ENCODE measurements at places on chromosomes 4 and X. TPM values are rescaled to one million over a fixed set of nuclear protein-coding genes. Genes with fewer than 3 reads are reported as not detected.

GRCh38 chr4:168945291-168945690, 64.8 kb downstream of the CBR4 start:
- DNase-seq: no peak

DNA sequence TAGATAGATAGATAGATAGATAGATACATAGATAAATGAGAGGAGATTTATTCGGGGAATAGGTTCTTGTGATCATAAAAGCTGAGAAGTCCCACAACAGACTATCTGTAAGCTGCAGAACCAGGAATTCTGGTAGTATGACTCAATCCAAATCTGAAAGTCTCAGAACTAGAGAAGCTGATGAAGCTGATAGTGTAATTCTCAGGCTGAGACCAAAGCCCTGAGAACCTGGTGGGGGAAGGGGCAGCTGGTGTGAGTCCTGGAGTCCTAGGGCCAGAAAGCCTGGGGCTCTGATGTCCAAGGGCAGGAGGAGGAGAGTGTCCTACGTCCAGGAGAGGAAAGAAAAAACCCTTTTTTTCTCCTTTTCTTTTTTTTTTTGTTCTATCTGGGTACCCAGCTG, 8.0 kb upstream of the BANK1 start:
- no peak for DNase-seq

- no peak for DNase-seq
Observed at GRCh38 chr4:16125571-16126445, 42.0 kb upstream of the PROM1 start.

DNA sequence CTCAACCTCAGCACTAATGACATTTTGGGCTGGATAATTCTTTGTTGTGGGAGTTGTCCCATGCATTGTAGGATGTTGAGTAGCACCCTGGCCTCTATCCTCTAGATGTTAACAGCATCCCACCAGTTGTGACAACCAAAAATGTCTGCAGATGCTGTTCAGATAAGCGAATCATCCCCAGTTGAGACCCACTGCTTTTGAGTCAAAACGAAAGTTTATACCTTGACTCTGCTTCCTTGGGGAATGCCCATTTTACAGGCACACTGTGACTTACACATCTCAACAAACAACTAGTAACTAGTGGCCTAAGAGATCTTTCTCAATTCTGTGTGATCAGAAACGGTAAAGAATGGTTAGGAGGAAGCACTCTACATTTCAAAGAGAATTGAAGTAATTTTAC, 37.0 kb downstream of the SEPSECS start:
- no peak for DNase-seq

DNA sequence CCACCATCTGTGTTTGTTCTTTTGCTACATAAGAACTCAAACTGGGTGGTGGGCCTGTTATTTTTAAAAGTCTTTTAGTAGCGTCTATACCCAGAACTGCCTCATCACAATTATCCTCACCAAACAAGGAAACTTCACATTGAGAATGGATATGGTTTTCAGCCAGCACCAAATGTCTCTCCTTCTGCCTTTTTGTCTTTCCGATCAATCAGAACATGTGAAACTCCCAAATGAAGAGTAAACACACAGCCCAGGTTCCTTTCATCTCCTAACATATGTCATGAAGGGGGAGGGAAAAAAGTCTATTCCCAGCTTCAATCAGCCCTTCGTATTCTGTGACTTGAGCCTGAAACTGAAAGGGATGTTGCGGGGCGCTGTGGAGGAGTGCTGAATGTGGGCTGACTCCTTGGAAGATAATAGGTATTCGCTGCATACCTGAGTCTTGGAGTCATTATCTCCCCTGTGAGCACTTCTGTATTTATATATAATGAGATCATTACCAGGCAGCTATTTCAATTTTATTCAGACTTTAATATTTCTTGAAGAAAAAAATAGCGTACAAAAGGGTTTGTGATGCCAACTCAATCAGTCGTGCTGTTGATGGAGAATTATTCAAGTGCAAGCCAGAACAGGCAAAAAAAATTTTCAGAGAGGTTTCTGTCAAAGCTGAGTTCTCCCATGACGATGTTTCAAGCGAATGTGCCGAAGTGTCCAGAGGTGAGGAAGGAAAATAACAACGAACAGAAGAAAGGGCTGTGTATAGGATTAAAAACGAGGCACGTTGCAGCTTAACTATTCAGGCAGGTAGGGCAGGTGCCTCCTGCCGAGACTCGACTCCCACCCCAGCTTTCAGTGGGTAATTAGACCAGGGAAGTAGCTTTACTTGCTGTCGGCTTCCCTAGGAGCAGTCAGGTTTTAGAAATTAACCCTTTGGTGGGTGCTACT, 163.9 kb upstream of the NOCT start:
- no peak for DNase-seq

DNA sequence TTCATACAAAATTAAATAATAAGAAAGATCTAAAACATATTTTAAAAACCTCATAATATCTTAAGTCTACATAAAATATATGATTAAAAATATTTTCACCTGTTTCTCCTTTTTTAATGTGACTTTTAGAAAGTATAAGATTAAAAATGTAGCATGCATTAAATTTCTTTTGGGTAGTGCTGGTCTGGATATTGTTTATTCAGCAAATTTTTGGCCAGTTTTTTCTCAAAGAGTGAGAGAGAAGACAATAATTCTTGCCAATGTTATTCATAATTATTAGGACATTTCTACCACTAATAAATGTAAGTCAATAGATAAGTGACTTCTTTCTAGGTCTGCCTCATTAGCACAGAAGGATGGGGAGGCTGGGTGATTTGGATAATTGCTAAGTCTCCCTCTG, 14.1 kb downstream of the MAGEB1 start:
- DNase-seq: no peak

DNA sequence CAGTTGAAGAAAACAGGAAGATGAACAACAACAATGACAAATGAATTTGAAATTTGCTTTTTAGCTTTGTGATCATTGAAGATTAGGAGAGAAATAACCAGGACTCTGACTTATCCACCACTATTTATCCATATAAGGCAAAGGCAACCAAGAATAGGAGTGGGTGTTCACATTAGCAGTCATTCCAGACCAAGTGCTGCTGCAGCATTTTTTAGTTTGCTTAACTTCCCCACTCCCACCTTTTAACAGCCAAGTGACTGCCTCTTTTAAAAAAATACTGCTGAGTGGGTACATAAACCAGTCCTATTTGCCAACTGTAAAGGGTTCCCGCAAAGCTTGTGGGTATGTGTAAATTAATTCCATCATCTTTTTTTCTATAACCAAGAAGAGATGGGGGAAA, 230.9 kb downstream of the IQCM start:
- no peak for DNase-seq

- no peak for DNase-seq
Observed at GRCh38 chrX:134806707-134807038, 148.4 kb upstream of the PLAC1 start.

GRCh38 chrX:97692575-97692974, 808.9 kb downstream of the RPA4 start:
- DNase-seq: no peak

DNA sequence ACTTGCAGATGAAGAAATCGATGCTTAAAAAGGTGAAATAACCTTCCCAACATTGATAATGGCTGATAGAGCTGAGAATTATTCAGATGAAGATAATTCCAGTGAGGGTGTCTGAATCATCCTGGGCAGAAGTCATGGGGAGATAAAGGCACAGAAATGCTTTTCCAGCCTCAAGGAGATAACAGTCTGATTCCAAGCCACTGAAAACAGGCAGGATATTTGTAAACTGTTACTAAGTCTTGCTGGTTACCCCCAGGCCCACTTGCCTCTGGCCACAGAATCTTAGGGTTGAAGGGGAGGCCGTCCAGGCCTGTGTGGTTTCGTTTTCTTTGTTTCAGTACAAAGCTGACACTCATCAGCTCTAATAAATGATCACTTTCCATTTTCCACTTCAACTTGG, 158.5 kb downstream of the SH3KBP1 start:
- DNase-seq: no peak

DNA sequence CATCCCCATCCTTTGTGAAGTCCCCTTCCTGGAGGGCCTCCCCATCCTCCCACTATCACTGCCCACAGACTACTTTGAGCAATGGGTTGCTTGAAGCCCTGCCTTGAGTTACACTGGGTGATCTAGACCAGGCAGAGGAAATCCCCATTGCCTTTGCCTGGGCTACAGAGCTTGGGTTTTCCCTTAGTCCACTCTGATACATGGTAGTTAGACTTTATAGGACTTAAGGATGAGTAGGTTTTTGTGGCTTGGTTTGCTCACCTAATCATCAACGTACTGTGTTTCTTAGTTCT, 56.6 kb downstream of the TMEM131L start:
- no peak for DNase-seq

The COL4A6 gene
- 14.9 TPM for total RNA-seq

Measured in suprapubic skin (tissue), 4 donors.